WERI-Rb-1 (cell line): ENCODE measurements at places on chromosomes 11 and 22.

- peak; percentile 58 for DNase-seq
These were observed 99.4 kb upstream of the BLID start for GRCh38 chr11:122215244-122215992.

- no peak for DNase-seq
These were observed 191.1 kb downstream of the NTM start for GRCh38 chr11:131561501-131561900.

DNA sequence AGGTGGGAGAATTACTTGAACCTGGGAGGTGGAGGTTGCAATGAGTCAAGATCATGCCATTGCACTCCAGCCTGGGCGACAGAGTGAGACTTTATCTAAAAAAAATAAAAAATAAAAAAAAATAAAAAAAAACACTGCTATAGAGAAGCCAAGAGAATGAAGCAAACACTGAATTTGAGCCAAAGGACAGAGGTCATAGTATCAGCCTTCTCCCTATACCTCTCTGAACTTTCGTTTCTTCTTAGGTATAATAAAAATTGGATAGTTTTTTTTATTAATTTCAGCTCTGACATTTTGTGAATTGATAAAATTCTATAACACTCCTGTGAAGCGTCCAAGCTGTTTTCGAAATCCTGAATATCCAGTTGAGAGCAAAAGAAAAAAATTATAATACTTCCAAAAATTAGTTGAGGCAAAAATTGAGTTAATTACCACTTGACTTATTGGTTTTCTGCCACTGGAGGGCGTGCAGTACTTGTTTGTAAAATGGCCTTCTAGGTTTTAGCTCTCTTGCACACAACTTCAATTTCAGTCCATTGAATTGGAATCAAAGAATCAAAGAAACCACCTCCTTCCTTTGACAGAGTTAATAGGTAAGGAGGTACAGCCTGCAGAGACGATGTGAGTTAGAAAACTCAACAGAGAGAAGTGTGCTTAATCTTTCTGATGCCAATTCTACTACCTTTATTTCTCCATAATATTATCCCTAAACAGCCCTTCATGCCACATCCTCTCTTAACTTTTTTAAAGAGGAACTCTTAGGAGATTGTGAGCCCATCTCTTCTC, 143.2 kb downstream of the BBOX1 start:
- DNase-seq: peak; percentile 43

- DNase-seq: no peak
These were observed 474.8 kb upstream of the CCDC90B start for GRCh38 chr11:83760932-83761331.

DNA sequence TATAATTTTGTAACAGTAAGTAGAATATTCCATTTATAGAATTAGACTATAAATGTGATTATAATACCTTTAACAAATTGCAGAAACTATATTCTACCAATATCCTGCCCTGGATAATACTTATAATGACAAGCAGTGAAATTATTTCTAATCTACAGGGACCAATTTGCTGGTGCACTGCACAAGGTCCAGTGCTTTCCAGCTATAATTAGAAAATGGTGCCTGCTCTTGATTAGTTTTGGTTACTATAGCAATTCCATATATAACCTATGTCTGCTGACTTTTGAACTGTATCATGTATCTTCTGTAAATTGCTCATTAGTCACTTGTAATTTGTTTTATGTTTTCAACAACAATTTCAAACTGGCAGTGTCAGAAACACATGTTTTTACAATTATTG, 23.1 kb downstream of the FANCF start:
- DNase-seq: no peak

DNA sequence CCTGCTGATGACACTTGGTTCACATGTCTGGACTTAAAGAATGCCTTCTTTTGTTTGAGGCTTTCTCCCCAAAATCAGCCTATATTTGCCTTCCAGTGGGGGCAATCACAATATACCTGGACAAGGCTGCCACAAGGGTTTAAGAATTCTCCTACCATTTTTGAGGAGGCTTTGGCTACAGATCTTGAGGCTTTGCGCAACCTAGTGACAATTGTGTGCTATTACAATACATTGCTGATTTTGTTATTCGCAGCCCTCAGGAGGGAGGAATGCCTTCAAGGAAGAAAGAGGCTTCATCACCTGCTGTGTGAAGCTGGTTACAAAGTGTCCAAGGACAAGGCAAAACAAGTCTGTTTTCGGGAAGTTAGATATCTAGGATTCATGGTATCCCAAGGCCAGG, 50.8 kb upstream of the OR4C15 start:
- no peak for DNase-seq

GRCh38 chr11:61116426-61117167, 14.3 kb downstream of the CD5 start:
- DNase-seq: no peak
